ENCODE measurements at places on chromosomes 2 and 18. TPM values are rescaled to one million over a fixed set of nuclear protein-coding genes. Genes with fewer than 3 reads are reported as not detected.

ROCK1 gene
- total RNA-seq: 91.8 TPM

AQP4 gene
- total RNA-seq: 0.30 TPM

ANKRD36 gene
- total RNA-seq: 58.1 TPM

ABCG8 gene
- total RNA-seq: not detected

TRIM54 gene
- 0.21 TPM for total RNA-seq

DSEL gene
- total RNA-seq: 17.1 TPM

TMEM200C gene
- total RNA-seq: 0.60 TPM

TUBB6 gene
- 262 TPM for total RNA-seq

IWS1 gene
- 42.5 TPM for total RNA-seq

DNA sequence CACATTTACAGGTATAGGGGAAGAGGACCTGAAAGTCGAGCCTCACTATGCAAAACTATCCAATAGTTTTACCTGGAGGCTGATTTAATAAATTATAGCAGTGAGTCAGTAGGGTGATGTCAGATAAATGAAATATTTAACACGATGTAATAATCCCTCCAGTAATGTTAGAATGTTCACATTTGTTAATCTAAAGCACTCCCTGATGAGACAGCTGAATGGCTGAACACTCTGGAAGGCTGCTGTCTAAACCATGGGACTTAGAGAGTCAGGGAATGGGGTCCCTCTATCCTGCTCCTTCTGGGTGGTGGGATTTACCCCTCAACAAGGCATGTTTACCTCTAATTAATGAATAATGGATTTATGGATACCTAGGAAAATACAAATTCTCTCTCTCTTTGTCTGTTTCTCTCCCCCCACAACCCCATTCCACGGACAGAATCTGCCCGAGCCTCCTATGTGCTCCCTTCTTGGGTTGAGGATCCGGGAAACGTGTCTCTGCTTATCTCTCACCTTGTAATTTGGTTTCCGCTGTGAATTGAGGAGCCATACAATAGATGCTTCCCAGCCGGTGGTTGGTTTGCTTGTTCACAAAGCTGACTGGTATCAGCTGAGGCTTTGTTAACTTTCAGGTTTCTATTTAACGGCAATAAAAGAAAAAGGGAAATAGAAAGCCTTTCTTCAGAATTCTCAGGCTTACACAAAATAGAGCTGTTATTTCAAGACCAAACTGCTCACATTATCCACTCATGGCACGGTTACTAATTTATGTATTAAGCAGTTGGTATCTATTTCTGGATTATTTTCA is 25.9 kb downstream of the LRRC30 start:
- H3K4me3 ChIP-seq: no peak overlapping the region
- no peak for DNase-seq
- no peaks in the 10 kb centered on the region for H3K27me3 ChIP-seq
- H3K27ac ChIP-seq: no peak overlapping the region
- H3K36me3 ChIP-seq: no peaks in the 10 kb centered on the region

DNA sequence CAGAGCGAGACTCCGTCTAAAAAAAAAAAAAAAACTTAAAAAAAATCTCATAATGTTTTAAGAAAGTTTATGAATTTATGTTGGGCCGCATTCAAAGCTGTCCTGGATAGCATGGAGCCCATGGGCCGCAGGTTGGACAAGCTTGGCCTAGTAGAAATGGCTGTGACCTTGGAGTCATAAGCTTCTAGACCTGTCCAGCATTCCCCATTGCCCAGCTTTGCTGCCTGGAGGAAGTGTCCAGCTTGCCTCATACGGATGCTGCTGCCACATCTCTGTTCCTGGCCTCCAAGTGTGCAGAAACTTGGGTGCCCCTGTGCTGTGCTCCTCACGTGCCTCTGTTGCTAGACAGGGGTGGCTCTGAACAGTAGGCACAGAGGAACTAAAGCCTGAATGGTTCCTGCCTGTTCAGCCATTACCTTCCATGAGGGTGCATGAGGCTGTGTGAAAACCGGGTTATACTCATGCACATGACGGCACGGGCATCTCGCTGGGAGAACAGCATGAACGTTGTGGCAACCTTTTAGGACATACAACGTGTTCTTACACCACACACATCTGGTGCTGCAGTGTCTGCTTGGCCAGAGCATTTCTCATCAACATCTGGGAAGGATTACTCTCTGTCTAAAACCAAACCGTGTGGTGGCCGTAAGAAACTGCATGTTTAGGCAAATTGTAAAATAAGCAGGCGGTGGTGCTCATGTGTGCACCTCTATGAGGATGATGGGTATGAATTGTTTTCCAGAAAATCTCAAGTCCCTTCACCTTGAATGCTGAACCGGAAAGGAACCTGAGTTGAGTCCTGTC is 38.2 kb downstream of the FHOD3 start:
- H3K4me1 ChIP-seq: no peaks in the 10 kb centered on the region
- no peaks in the 10 kb centered on the region for H3K36me3 ChIP-seq
- DNase-seq: no peak

GRCh38 chr2:101546376-101547058 is 71.6 kb upstream of the RFX8 start:
- H3K4me1 ChIP-seq: no peaks in the 10 kb centered on the region
- H3K27ac ChIP-seq: no peak overlapping the region
- H3K36me3 ChIP-seq: no peaks in the 10 kb centered on the region
- no peak for DNase-seq
- H3K4me3 ChIP-seq: no peak overlapping the region
- H3K27me3 ChIP-seq: no peaks in the 10 kb centered on the region

- no peak overlapping the region for H3K27ac ChIP-seq
- no peaks in the 10 kb centered on the region for H3K4me1 ChIP-seq
- no peaks in the 10 kb centered on the region for H3K36me3 ChIP-seq
- H3K4me3 ChIP-seq: no peak overlapping the region
- no peak for DNase-seq
- no peaks in the 10 kb centered on the region for H3K27me3 ChIP-seq
Measured at GRCh38 chr2:136356125-136357006, 238.4 kb upstream of the CXCR4 start.

DNA sequence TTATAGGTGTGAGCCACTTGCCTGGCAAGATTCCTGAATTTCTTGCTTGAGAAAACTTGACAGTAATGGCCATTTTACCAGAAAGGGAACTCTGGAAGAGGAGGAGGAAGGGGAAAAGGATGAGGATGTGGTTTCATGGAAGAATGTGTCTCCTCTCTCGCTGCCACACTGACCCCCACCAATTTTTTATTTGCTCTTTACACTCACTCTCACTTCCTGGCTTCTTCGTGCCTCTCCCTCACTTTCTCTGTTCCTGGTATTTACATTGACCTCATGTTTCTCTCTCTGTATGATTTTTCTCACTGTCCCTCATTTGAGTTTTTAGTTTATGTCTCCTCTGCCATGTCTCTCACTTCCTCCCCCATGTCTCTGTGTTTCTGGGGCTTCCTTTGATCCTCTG is 134.5 kb upstream of the CAB39 start:
- no peaks in the 10 kb centered on the region for H3K27me3 ChIP-seq
- DNase-seq: no peak
- H3K4me3 ChIP-seq: no peak overlapping the region
- H3K36me3 ChIP-seq: no peaks in the 10 kb centered on the region
- H3K4me1 ChIP-seq: no peaks in the 10 kb centered on the region

DNA sequence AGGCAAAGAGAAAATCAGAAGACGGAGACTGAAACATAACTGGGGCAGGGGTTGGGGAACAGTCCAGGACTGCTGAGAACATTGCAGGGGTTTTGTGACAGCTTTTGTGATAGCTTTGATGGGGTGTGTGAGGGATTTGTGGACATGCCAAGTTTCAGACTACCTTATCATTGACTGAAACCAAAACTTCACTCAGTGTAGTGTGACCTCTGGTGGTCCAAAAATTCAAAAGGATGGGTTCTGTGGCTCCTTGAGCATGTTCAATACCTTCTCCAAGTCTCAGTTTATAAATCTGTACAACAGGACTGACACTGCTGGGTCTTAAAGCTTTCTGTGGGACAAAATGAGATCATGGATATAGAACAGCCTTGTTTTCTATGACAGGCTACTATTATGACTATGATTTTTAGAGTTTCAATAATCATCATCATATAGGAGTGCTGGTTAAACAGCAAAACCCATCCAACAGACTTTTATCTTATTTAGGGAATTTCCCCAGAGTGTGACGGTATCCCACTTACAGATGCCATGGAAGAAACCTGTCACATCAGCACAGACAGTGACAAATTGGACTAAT is 259.2 kb upstream of the SLC14A2 start:
- no peak for DNase-seq
- no peaks in the 10 kb centered on the region for H3K36me3 ChIP-seq
- no peaks in the 10 kb centered on the region for H3K27me3 ChIP-seq
- H3K4me3 ChIP-seq: no peak overlapping the region
- H3K27ac ChIP-seq: no peak overlapping the region

DNA sequence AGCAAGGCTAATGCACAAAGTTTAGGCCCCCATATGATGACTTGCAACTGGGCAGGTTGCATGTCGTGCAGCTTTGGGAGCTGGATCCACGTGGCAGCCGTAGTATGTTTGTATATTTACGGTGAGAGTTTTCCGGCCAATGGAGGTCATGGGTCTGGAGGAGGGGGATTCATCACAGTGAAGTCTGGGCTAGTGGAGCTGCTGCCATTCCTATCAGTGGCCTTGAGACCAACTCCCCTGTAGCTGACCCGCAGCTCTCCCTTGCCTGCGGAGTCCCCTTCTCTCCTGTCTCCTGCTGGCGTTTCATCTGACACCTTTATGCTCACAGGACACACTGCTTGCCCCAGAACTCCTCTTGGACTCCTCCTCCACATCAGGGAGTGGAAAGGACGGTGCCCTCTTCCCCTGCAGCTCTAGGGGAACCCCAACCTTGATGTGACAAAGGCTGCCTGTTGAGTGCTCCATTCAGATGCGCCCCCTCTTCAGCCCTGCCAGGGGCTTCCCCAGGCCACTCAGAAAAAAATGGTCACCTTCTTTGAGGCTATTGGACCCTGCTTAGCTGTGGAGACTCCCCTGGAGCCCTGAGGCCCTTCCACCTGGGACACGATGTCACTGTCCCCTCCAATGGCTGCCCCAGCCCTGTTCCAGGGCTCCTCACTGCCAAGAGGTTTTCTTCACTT is 121.7 kb downstream of the PXDN start:
- no peaks in the 10 kb centered on the region for H3K4me1 ChIP-seq
- H3K4me3 ChIP-seq: no peak overlapping the region
- H3K36me3 ChIP-seq: no peaks in the 10 kb centered on the region

DNA sequence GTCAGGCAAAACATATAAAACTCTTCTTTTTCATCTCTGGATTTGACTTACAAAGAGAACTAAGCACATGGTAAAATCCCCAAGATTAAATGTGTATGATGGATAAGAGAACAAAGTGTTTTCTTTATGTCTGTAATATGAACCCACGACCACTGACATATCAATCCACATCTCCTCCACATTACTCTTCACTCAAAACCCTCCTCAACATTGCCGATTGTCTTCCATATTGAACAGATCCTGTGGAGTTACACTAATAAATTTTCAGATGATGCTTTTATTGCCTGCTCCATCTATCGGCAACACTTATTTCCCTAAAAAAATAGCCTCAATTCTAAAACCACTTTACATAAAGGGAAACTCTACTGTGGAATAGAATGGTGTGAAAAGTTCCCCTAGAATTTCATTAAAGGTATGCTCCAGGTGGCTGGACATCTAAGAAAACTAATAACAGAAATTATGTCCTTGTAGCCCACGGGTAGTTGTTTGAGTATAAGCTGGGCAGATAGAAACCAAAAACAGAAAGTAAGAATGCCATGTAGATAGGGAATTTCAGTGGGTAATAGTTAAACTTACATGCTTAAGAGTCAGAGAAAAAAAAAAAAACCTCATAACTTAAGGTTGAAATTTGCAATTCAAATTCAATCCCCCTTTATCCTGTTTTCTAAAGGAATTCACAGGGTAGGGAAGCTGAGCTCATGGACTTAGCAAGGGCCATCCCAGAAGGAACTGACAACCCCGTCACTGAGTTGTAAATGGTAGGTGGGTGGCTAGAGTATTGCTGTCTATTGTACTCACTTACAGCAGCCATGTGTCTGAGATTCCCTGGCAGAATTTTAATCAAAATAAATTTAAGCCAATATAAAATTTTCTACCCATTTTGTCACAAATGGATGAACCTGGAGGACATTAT is 305.4 kb upstream of the LYPD1 start:
- no peak for DNase-seq
- no peaks in the 10 kb centered on the region for H3K4me1 ChIP-seq
- H3K4me3 ChIP-seq: no peak overlapping the region
- H3K36me3 ChIP-seq: no peaks in the 10 kb centered on the region
- no peak overlapping the region for H3K27ac ChIP-seq
- H3K27me3 ChIP-seq: no peaks in the 10 kb centered on the region

GRCh38 chr18:11579916-11580315 is 29.5 kb upstream of the SLC35G4 start:
- H3K36me3 ChIP-seq: no peaks in the 10 kb centered on the region
- DNase-seq: no peak
- no peaks in the 10 kb centered on the region for H3K4me1 ChIP-seq
- H3K27ac ChIP-seq: no peak overlapping the region

DNA sequence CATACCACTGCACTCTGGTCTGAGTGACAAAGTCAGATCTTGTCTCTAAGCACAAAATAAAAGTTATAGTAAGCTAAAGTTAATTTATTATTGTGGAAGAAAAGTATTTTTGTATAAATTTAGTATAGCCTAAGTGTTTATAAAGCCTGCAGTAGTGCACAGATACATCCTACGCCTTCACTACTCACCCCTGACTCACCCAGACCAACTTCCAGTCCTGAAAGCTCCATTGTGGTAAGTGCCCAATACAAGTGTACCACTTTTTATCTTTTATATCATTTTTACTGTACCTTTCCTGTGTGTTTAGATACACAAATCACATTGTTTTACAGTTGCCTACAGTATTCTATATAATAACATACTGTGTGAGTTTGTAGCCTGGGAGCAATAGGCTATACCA is 57.5 kb downstream of the UBE2E3 start:
- H3K27ac ChIP-seq: no peak overlapping the region
- H3K4me3 ChIP-seq: no peak overlapping the region
- DNase-seq: no peak
- H3K4me1 ChIP-seq: no peaks in the 10 kb centered on the region
- no peaks in the 10 kb centered on the region for H3K27me3 ChIP-seq
- no peaks in the 10 kb centered on the region for H3K36me3 ChIP-seq

DNA sequence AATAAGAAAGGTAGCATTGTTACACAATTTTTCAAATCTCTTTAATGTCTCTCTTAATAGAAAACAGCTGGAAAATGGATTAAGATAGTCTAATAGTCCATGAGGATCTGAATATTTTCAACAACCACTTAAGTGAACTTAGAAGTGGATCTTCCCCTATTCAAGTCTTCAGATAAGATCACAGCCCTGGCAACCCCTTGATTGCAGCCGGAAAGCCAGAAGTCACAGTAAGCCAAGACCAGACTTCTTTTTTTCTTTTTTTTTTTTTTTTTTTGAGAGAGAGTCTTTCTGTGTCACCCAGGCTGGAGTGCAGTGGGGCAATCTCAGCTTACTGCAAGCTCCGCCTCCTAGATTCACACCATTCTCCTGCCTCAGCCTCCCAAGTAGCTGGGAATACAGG is 18.6 kb upstream of the ZC3H15 start:
- H3K4me3 ChIP-seq: no peak overlapping the region
- no peaks in the 10 kb centered on the region for H3K27me3 ChIP-seq
- no peak overlapping the region for H3K27ac ChIP-seq

GRCh38 chr18:61957801-61958516 is 65.2 kb upstream of the RNF152 start:
- DNase-seq: no peak
- no peaks in the 10 kb centered on the region for H3K27me3 ChIP-seq
- no peak overlapping the region for H3K27ac ChIP-seq
- no peaks in the 10 kb centered on the region for H3K36me3 ChIP-seq
- H3K4me3 ChIP-seq: no peak overlapping the region
- no peaks in the 10 kb centered on the region for H3K4me1 ChIP-seq
